ENCODE measurements at places on chromosomes 6 and 20.

GRCh38 chr6:124879110-124879991, 82.9 kb upstream of the RNF217 start:
- no peak for DNase-seq

DNA sequence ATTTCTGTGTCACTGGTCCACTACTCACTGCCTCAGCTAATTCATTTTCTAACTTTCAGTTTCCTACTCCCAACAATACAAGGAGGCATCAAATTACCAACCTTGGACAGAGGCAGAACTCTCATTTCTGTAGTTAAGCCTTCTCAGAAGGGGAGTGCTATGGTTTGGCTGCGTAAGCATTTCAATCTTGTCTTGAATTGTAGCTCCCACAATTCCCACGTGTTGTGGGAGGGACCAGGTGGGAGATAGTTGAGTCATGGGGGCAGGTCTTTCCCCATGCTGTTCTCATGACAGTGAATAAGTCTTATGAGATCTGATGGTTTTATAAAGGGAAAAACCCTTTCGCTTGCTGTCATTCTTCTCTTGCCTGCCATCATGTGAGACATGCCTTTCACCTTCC, 22.9 kb downstream of the HLA-DRA start:
- DNase-seq, result no peak

DNA sequence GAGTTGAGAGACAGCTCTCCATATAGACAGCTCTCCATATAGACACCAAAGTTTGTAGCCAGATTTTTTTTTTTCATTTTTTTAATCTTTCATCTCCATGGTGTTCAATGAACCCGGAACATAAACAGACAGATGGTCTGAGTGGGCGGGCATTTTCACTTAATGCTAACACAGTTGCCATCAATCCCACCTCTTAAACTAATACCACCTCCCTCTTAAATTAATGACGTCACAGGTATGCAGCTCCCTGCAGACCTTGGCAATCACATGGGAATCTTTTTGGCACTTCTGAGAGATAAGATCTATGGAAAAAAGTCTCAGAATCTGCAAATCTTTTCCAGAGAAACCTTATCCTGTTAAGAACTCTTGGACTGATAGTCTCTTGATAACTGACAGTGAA, 43.2 kb downstream of the PFDN4 start:
- DNase-seq, result no peak

DNA sequence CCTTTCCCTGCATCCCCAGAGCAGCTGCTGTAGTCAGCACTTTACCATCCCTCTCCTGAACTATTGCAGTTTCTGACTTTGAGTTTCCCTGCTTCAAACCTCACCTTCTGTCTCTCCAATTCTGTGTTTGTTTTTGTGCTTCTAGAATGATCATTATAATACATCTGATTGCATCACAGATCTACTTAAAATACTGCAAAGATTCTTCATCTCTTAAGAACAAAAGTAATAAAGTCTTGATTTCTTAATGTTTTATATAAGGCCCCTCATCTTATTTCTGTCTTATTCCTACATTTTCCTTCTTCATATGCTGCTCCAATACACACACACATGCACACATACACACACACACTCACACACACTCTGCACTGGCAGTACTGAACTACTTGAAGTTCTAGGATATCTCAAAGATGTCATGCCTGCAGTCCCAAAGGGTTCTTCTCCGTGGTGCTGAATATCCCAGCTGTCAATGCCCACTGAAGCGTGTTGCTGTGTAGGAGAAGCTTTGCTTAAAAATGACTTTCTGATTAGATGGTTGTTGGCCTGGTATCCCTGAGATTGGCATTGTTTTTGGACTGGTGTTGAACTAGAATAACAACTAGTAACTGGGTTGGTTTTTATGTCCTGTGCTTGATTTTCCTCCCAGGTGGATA, 97.2 kb downstream of the MAP3K4 start:
- DNase-seq, result no peak

GRCh38 chr6:39819676-39820075, 27.5 kb downstream of the DAAM2 start:
- DNase-seq, result no peak

DNA sequence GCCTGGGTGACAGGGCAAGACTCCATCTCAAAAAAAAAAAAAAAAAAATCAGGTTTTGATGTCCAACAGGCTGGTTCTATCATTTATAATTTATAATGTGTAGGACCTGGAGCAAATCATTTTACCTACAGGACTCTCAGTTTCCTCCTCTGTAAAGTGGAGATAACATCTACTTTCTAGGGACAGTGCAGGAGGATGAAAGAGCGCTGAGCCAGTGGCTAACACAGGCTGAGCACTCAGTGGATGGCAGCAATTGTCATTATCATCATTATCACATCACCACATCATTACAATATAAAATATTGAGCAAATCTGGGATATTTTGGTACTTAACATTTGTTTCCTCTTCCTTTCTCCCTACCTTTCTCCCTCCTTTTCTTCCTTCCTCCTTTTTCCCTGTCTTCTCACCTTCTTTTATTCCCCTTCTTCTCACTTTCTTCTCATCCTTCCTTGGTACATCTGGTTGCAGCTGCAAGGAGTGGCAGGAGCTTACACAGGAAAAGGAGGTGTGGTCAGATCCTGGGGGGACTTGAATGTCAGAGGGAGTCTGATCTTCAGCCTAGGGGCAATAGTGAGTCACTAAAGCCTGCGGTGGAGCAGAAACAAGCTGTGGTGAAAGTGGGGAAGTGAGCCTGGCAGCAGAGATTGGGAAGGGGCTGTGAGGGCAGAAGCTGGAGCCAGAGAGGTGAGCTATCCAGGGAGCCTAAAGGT, 24.6 kb upstream of the CTNNBL1 start:
- DNase-seq, result no peak

GRCh38 chr20:52470561-52470960, 279.0 kb upstream of the ZFP64 start:
- DNase-seq, result no peak
